ENCODE measurements at places on chromosomes 2 and 18. TPM values are rescaled to one million over a fixed set of nuclear protein-coding genes. Genes with fewer than 3 reads are reported as not detected.

NOL4 gene
- not detected for total RNA-seq

SLC38A11 gene
- not detected for total RNA-seq

DYNAP gene
- total RNA-seq = not detected

MAT2A gene
- 376 TPM for total RNA-seq

CRYGC gene
- total RNA-seq = not detected

CCDC195 gene
- not detected for total RNA-seq

PAX3 gene
- not detected for total RNA-seq

RESP18 gene
- not detected for total RNA-seq

PSMA8 gene
- total RNA-seq = not detected

SAG gene
- not detected for total RNA-seq

GREB1L gene
- not detected for total RNA-seq

SKA1 gene
- 38.1 TPM for total RNA-seq

RNF125 gene
- 0.13 TPM for total RNA-seq

MC2R gene
- not detected for total RNA-seq

KCNIP3 gene
- 0.04 TPM for total RNA-seq

CD8B2 gene
- not detected for total RNA-seq

EGR4 gene
- total RNA-seq = not detected

ADCYAP1 gene
- total RNA-seq = not detected

UBE2F gene
- total RNA-seq = 53.0 TPM

PEX13 gene
- total RNA-seq = 21.6 TPM

WDR43 gene
- total RNA-seq = 107 TPM

UGT1A10 gene
- total RNA-seq = not detected

RIT2 gene
- total RNA-seq = not detected

CASP8 gene
- 21.6 TPM for total RNA-seq

INPP5D gene
- 5.6 TPM for total RNA-seq

ZC3H8 gene
- 17.2 TPM for total RNA-seq

SERPINB12 gene
- total RNA-seq = not detected

LINC00305 gene
- total RNA-seq = not detected

DAPL1 gene
- total RNA-seq = not detected

NEB gene
- total RNA-seq = 2.2 TPM

ZNG1B gene
- 42.5 TPM for total RNA-seq

DCDC2C gene
- not detected for total RNA-seq

KCNF1 gene
- not detected for total RNA-seq

ANO7 gene
- total RNA-seq = 4.1 TPM

DNAH7 gene
- total RNA-seq = 0.36 TPM

SRSF7 gene
- total RNA-seq = 293 TPM

CROCC2 gene
- total RNA-seq = not detected

POTEJ gene
- not detected for total RNA-seq

HOXD3 gene
- total RNA-seq = not detected

C1QL2 gene
- total RNA-seq = not detected

CDH19 gene
- total RNA-seq = not detected

LYG1 gene
- 1.3 TPM for total RNA-seq

DSG4 gene
- total RNA-seq = not detected

PSD4 gene
- 54.0 TPM for total RNA-seq

CYB5A gene
- total RNA-seq = 13.8 TPM

DOK6 gene
- not detected for total RNA-seq

CHAC2 gene
- 14.7 TPM for total RNA-seq

MFSD2B gene
- total RNA-seq = 10.9 TPM

CNTNAP5 gene
- total RNA-seq = not detected

XIRP2 gene
- total RNA-seq = 0.07 TPM

UGT1A6 gene
- total RNA-seq = not detected

RUFY4 gene
- not detected for total RNA-seq

MYL12A gene
- 308 TPM for total RNA-seq

PRKAG3 gene
- not detected for total RNA-seq
